Endodermal cell (in vitro differentiated cells): ENCODE measurements at places on chromosomes 16 and 17. TPM values are rescaled to one million over a fixed set of nuclear protein-coding genes. Genes with fewer than 3 reads are reported as not detected.

The ACACA gene
- total RNA-seq, result 68.6 and 72.0 TPM in 2 replicates

DNA sequence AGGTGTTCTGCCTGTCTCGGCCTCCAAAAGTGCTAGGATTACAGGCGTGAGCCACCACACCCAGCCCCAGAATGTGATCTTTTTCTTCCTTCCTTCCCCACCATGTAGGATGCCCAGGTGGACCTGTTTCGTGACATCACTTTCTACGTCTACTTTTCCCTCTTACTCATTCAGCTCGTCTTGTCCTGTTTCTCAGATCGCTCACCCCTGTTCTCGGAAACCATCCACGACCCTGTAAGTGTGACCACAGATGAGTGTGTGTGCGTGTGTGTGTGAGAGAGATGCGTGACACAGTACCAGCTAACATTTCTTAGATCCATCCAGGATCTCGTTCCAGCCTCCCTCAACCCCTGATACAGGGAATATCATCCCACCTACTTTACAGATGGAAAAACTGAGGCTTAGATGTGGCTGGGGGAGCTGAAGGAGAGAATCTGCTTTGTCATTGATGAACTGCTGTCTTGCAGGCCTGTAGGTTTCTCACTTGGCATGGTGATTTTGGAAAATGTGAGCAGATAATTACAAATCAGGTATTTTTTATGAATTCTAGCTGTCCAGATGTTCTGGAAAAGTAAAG lies 67.1 kb downstream of the ABCC1 start:
- H3K36me3 ChIP-seq, result peaks cover 38% of the 10 kb centered on the region
- no peak overlapping the region for H3K27ac ChIP-seq
- no peak overlapping the region for H3K4me3 ChIP-seq
- H3K27me3 ChIP-seq, result no peaks in the 10 kb centered on the region
- H3K4me1 ChIP-seq, result no peaks in the 10 kb centered on the region
- no peak for DNase-seq

The USP6 gene
- 0.13 and 0.25 TPM in 2 replicates for total RNA-seq

The ITGAX gene
- total RNA-seq, result 0.12 to 0.17 TPM in 2 of 3 replicates, not detected in the other

DNA sequence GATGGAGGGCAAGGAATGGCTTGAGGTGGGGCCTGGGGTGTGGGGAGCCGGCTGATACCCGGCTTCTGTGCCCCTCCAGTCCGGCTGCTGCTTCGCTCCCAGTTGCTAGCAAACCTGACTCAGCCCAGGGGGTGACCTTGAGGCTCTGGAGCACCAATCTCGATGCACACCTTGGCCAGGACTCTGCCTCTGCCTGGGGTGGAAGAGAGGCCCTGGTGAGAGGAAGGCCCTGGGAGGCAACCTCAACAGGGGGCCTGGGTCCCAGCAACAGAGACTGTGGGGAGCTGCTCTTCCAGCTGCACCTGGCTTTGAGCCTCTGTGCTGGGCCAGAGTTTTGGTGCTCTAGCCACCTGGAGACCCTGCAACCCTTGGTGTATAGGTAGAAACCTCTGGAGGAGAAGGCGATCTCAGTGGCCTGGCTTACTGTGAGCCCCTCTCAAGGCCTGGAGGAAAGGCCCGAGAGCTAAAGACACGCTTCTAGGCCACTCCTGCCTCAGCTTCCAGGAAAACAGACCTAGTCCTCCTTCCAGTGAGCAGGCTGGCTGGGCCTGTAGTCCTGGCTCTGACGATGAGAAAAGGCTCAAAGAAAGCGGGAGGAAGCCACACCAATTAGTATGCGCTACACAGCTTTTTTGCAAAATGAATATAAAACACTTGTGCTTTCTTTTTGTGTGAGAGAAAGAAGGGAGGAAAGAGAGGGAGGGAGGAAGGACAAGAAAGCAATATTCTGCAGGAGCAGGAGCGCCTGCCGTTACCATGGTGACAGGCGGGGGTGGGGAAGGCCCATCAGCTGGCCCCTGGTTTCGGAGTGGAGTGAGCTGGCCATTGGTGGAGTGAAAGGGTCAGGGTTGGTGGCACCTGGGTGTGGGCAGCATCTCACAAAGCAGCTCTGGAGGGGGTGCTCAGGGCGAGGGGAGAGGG lies 51.0 kb downstream of the VAC14 start:
- no peaks in the 10 kb centered on the region for H3K27me3 ChIP-seq
- DNase-seq, result peak; percentile 65
- no peaks in the 10 kb centered on the region for H3K36me3 ChIP-seq
- H3K4me3 ChIP-seq, result no peak overlapping the region

GRCh38 chr17:65559804-65560627 lies 1.4 kb downstream of the AXIN2 start:
- peak; percentile 90 for DNase-seq
- H3K4me1 ChIP-seq, result peaks cover 13% of the 10 kb centered on the region
- peak overlapping the region; percentile 92 for H3K27ac ChIP-seq

DNA sequence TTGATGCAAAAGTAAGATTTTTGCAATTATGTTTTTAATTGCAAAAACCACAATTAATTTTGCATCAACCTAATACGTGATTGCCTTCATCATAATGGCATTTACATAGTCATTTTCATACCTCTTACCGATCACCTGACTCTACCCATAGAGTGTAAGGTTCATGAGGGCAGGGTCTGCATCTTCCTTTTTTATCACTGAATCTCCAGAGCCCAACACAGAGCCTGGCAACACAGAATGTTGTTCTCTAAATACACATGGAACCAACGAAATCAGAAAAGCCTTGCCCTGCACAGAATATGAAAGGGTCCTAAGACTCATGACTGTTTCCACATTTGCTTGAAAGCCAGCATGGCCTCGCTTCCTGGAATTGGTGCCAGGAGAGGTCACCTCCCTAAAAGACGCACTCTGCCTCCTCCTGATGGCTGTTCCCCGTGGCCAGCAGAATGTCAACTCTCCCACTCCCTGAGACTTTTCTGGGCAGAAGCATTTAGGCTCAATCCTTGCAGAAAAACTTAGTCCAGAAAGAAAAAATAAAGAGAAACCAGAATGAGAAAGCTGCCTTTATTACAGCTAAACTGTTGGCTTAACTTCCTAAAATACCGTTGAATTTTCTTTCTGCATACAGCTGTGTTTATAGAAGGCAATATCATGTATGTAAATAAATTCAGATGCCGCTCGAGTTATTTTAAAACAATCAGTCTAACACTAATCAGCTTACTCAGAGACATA lies 327.8 kb upstream of the MAF start:
- H3K4me1 ChIP-seq, result no peaks in the 10 kb centered on the region
- H3K27me3 ChIP-seq, result peaks cover 20% of the 10 kb centered on the region
- no peak for DNase-seq
- no peak overlapping the region for H3K27ac ChIP-seq
- no peak overlapping the region for H3K4me3 ChIP-seq

The KRTAP3-3 gene
- total RNA-seq, result not detected in 3 replicates

- no peak overlapping the region for H3K4me3 ChIP-seq
- peaks cover 32% of the 10 kb centered on the region for H3K36me3 ChIP-seq
- no peaks in the 10 kb centered on the region for H3K4me1 ChIP-seq
These were observed 3.2 kb downstream of the NLGN2 start for GRCh38 chr17:7410634-7411426.

The OTOP2 gene
- not detected in 2 replicates for total RNA-seq

DNA sequence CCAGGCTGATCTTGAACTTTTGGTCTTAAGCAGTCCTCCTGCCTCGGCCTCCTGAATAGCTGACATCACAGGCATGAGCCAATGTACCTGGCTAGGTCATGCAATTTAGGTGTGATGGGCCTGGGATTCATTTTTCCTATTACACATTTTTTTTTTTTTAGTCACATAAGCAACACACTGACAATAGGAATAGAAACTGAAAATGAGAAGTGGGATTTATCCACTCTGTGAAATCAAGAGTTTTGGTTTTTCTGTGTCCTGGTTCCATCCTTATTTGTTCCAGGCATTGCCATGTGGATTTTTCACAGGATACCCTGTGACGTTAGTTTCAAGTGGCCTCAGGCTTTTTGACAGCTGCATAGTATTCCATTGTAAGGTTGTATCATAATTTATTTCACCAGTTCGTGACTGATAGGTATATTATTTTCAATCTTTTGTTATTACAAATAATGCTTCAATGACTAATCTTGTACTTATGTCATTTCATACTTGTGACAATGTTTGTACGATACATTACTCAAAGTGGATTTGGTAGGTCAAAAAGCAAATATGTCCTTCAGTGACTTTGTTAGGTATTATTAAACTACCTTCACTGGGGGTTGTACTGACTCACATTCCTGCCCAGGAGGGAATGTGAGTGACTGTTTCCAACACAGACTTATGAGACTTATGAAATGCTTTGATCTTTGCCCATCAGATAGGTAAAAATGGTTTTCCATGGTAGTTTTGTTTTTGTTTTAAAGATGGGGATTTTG lies 10.6 kb downstream of the ADCY7 start:
- peaks cover 5% of the 10 kb centered on the region for H3K4me1 ChIP-seq
- H3K27ac ChIP-seq, result no peak overlapping the region
- no peaks in the 10 kb centered on the region for H3K36me3 ChIP-seq
- H3K4me3 ChIP-seq, result no peak overlapping the region
